ENCODE measurements at places on chromosomes 6 and 20. TPM values are rescaled to one million over a fixed set of nuclear protein-coding genes. Genes with fewer than 3 reads are reported as not detected.

PACRG gene
- not detected for total RNA-seq

OTOR gene
- not detected for total RNA-seq

KCNB1 gene
- total RNA-seq, result not detected

SRMS gene
- total RNA-seq, result not detected

EEF1A2 gene
- total RNA-seq, result 5.6 TPM

SNAP25 gene
- total RNA-seq, result not detected

SEMG1 gene
- total RNA-seq, result not detected

DEFB129 gene
- not detected for total RNA-seq

DEFB126 gene
- not detected for total RNA-seq

PLEKHG1 gene
- total RNA-seq, result 30.7 TPM

RIPPLY2 gene
- not detected for total RNA-seq

CRISP2 gene
- not detected for total RNA-seq

DNAH8 gene
- total RNA-seq, result under 0.01 TPM

POU3F2 gene
- not detected for total RNA-seq

MTO1 gene
- total RNA-seq, result 26.5 TPM

SLC16A10 gene
- not detected for total RNA-seq

C20orf141 gene
- not detected for total RNA-seq

GRM1 gene
- not detected for total RNA-seq

DDX43 gene
- 2.0 TPM for total RNA-seq

GPX5 gene
- total RNA-seq, result not detected

OR2H2 gene
- total RNA-seq, result not detected

UBD gene
- total RNA-seq, result 7.5 TPM

COL9A1 gene
- total RNA-seq, result not detected

FOXS1 gene
- total RNA-seq, result 1.3 TPM

SLC17A1 gene
- total RNA-seq, result not detected

FRK gene
- total RNA-seq, result under 0.01 TPM

RNF39 gene
- total RNA-seq, result not detected

VSTM2L gene
- total RNA-seq, result 0.29 TPM

NUP153 gene
- 50.3 TPM for total RNA-seq

FRMD1 gene
- not detected for total RNA-seq

MOG gene
- total RNA-seq, result not detected

RBBP9 gene
- 16.3 TPM for total RNA-seq

TSPO2 gene
- total RNA-seq, result not detected

FAM83C gene
- not detected for total RNA-seq

UST gene
- total RNA-seq, result under 0.01 TPM

SLC13A3 gene
- under 0.01 TPM for total RNA-seq

CTSA gene
- 93.4 TPM for total RNA-seq

CDH4 gene
- 1.6 TPM for total RNA-seq

ACTR5 gene
- 9.7 TPM for total RNA-seq

ECT2L gene
- total RNA-seq, result not detected

OPRM1 gene
- not detected for total RNA-seq

PRICKLE4 gene
- total RNA-seq, result 6.2 TPM
